ENCODE measurements at places on chromosomes 7 and 10.
A peak's percentile ranks its signal among the peaks of the same experiment; 100 is the strongest.

DNA sequence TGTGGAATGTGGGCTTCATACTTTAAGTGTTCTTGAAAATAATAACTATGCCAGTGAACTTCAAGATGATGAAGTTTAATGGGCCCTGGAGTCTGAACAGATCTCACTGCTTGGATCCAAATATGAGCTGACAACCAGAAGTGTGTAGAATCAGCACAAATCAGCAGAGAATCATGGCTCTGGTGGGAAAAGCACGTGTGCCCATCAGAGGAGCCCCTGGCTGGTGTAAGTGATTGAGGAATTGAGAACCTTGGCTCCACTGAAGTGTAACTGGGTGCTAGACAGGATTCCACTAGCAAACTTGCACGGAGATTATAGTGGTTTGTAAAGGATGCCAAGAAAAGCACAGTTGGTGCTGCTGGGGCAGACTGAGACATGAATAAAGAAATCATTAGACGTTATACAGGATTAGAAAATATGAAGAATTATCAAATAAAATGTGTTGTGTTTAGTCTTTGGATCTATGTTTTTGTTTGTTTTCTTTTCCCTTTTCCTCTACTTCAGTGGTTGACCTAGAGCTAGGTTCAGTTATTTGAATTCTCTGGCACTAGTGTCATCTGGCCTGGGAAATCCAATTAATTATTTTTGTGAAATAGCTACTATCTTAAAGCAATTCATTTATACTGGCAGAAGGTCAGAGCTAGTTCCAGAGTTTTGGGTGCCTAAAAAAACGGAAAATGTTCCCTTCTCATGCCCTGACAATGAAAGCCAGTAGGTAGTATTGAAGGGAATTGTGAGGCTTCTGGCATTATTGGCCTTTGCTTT is 175.7 kb upstream of the MEOX2 start:
- DNase-seq: no peak

DNA sequence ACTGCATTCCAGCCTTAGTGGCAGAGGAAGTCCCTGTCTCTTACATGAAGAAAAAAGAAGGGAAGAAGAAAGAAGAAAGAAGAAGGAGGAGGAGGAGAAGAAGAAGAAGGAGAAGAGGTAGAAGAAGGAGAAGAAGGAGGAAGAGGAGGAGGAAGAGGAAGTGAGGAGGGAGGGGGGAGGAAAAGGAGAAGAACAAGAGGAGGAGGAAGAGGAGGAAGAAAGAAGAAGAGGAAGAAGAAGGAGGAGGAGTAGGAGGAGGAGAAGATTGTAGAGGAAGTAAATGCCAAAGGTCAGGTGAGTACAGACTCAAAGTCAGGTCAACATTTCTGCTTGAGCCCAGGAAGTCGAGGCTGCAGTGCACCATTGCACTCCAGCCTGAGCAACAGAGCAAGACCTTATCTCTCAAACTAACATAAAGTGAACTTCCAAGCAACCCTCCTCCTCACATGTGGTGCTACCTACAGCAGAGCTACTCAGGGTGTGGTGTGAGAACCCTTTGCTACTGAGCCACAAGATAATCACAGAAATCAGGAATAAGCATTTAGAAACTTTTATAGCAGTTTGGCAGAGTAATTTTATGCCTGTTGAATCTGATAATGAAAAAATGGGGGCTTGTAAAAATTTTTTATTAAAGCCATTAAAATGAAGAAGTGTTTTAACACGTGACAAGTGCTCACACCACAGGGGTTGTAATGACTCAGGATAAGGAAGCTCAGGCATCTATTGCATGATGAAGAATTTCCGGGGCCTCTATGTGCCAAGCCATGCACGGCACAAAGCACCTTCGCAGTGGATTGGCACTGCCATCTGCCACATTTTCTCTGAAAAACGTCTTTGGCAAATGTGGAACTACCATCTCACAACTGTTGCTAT is 224.9 kb upstream of the AUTS2 start:
- no peak for DNase-seq

- DNase-seq: peak; percentile 35
Measured at GRCh38 chr10:97025613-97026242, 160.0 kb downstream of the SLIT1 start.

GRCh38 chr7:30596014-30596641 is 1.4 kb downstream of the GARS1 start:
- no peak for DNase-seq

- DNase-seq: peak; percentile 89
Measured at GRCh38 chr10:78408671-78409472, 375.2 kb downstream of the RPS24 start.

DNA sequence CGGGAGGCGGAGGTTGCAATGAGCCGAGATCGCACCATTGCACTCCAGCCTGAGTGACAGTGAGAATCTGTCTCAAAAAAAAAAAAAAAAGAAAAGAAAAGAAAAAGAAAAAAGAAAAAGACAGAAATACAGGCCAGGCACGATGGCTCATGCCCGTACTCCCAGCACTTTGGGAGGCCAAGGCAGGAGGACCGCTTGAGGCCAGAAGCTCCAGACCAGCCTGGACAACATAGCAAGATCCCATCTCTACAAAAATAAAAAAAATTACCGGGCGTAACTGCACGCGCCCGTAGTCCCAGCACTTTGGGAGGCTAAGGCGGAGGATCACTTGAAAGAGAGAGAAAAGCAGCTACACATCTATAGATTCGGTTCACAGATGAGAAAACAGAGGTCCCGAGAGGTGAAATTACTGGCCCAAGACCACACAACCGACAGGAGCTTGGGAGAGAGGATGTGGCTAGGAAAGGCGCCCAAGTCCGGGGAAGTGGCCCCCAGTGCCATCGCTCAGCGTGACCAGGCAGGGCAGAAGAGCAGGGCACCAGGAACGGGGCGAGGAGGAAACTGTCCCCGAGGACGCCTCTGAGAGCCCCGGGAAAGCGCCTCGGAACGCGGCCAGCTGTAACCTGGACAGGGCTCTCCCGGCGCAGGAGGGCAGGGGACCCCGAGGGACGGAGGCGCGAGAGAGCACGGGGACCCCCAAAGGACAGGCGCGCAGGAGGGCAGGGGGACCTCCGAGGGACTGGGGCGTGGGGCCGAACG is 612 bp downstream of the SNX8 start:
- peak; percentile 37 for DNase-seq

- DNase-seq: no peak
Measured at GRCh38 chr7:23266918-23267317, 20.3 kb downstream of the GPNMB start.

- no peak for DNase-seq
Measured at GRCh38 chr10:84335516-84335915, 7.1 kb downstream of the CCSER2 start.

GRCh38 chr7:95481271-95482165 is 4.2 kb upstream of the ASB4 start:
- DNase-seq: no peak

GRCh38 chr7:155738652-155739537 is 73.4 kb downstream of the SHH start:
- peak; percentile 66 for DNase-seq

DNA sequence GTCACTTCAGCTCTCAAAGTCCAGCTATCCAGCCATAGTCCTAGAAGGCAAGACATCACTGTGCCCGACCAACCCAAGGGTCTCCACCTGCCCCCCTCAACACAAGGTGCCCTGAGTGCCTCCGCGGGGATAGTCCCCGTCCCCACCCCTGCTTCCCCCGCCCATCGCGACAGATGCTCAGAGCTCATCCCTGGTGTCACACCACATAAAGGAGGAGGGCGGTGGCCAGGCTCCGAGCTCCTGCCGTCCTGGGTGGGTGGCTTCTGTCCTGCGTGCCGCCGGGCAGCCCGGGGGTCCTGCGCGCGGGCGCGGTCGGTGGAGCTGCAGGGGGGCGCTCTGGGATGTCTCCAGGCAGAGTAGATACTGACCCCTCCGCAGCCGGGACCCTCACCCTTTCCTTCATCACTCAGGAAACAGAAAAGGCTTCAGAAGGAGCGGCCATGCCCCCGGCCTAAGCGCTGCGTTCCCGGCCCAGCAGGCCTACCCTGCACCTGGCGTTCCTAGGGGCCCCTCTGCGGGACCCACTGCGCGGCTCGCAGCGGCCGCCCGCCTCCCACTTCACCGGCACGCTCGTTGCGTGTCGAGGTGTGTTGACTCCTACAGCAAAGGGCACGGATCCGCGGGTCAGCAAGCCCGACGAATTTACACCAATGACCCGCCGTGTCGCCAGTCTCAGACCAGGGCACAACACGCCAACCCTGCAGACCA is 53.4 kb downstream of the ALOX5 start:
- no peak for DNase-seq

DNA sequence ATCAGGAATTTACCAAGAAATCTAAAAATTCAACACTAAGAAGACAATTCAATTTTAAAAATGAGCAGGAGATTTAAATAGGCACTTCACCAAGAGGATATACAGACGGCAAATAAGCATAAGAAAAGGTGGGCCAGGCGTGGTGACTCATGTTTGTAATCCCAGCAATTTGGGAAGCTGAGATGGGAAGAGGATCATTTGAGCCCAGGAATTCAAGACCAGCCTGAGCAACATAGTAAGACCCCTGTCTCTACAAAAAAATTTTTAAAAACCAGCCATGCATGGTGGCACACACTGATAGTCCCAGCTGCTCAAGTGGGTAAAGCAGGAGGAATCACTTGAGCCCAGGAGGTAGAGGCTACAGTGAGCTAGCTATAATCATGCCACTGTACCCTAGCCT is 3.5 kb upstream of the AKR1D1 start:
- DNase-seq: no peak

DNA sequence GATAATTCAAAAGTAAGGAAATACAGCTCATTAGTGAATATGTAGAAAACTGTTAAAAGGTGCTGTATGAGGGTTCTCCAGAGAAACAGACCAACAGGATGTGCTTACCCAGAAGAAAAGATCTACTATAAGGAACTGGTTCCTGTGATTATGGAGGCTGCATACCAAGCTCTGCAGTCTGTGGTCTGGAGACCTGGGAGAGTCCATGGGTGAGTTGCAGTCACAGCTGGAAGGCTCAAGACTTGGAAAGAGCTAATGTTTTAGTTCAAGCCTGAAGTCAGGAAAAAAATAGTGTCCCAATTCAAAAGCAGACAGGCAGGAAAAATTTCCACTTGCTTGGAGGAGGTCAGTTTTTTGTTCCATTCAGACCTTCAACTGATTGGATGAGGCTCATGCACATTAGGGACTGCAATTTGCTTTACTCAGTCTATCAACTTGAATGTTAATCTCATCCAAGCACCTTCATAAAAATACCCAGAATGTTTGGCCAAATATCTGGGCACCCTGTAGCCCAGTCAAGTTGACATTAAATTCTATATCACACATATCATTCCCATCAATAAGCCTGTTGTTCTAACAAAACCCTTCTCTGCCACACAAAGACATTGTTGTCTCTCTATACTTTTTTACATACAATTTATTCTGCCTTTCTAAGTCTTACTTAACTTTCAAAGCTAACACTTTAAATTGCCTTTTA is 197.9 kb upstream of the KLF6 start:
- no peak for DNase-seq

DNA sequence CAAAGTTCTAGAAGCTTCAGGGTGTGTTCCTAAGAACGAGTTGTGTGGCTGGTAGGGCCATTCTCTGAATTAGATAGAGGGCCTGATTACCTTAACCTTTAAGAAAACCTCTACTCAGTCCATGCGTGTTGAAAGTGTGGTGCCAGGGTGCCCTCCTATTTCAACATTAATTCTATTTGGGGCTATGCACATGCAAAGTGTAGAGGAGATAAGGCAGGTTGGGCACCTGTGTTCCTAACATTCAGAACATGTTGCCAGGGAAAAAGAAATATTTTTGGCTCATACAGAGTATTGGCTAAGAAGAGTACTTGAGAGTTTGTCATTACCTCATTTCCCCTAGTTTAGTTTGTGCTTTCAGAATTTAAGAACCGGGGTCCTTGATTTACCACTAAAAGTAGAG is 20.6 kb downstream of the SLC26A3 start:
- no peak for DNase-seq

GRCh38 chr7:832167-832967 is at the start of gene SUN1:
Gene SUN1, plus strand, starts transcription at chr7:832476. Its CDS starts 49 bp downstream, at chr7:832525.
- DNase-seq: no peak

DNA sequence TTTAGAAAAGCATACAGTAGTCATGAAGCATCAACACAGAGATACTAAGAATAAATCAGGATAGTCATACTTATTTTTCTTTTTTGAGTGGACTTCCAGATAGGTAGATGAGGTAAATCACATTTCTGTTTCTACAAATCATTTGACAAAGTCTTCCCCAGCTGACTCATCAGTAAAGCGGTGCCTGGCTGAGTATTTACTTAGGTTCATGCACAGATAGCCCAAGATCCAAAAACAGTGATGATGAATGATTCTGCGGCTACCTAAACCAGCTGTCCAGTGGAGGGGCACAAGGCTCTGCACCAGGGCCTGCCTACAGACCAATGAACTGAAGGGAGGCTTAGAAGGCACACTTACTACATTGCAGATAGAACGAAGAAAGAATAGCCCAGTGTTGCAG is 113.1 kb downstream of the PARP12 start:
- DNase-seq: no peak

DNA sequence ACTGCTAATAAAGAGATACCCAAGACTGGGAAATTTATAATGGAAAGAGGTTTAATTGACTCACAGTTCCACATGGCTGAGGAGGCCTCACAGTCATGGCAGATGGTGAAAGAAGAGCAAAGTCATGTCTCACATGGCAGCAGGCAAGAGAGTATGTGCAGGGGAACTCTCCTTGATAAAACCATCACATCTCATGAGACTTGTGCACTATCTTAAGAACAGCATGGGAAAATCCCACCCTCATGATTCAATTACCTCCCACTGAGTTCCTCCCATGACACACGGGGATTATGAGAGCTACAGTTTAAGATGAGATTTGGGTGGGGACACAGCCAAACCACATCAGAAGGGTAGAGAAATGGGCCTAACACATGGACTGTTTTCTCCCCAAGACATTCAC is 156.3 kb downstream of the CCDC71L start:
- no peak for DNase-seq

GRCh38 chr7:15801551-15801950 is 115.1 kb upstream of the MEOX2 start:
- DNase-seq: peak; percentile 22

DNA sequence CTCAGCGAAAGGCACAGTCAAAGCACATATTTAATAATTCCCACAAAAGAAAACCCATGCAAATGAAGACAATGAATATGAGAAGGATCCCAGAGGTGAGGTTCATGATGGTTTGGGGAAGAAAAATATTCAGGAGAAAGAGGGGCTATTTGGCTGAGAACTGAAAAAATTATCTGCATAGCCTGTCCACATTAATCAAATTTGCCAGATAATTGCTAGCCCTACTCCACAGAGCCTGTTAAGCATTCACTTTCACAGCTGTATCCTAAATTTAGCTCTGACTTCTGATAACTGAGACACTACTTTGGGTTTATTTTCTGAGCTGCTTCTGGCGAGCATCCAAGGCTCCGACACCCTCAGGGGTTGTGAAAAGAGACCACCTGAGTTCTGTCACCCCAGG is 176.2 kb downstream of the HERPUD2 start:
- DNase-seq: no peak

DNA sequence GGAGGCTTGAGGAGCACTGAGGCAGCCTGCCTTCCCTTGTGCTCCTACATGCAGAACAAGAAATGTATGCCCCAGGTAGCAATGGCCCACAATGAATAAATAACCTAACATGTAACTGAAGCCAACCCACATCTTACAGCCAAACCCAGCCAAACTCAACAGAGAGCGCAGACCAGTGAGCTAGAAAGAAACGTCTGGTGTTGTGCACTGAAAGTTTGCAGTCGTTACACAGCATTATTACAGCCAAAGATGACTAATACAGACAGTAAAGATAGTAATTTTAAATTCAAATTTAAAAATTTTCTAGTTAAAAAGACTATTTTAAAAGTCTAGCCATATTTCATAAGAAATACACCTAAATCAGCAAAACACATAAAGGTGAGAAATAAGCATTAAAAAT is 11.2 kb downstream of the USP6NL start:
- no peak for DNase-seq
